Sigmoid colon (tissue), 7 donors: ENCODE measurements at places on chromosomes 1 and 21. TPM values are rescaled to one million over a fixed set of nuclear protein-coding genes. Genes with fewer than 3 reads are reported as not detected.

- no peak for DNase-seq
- peak overlapping the region; percentile 99 for H3K27ac ChIP-seq
- no peaks in the 10 kb centered on the region for H3K36me3 ChIP-seq
- no peaks in the 10 kb centered on the region for H3K4me1 ChIP-seq
- no peaks in the 10 kb centered on the region for H3K27me3 ChIP-seq
- H3K4me3 ChIP-seq: peak overlapping the region; percentile 86
Observed at GRCh38 chr1:174998569-174999215, 1.1 kb upstream of the CACYBP start.

GRCh38 chr21:17476006-17476405, 36.8 kb upstream of the CXADR start:
- H3K36me3 ChIP-seq: no peaks in the 10 kb centered on the region
- DNase-seq: no peak
- no peak overlapping the region for H3K4me3 ChIP-seq
- H3K4me1 ChIP-seq: no peaks in the 10 kb centered on the region
- H3K27ac ChIP-seq: no peak overlapping the region

DNA sequence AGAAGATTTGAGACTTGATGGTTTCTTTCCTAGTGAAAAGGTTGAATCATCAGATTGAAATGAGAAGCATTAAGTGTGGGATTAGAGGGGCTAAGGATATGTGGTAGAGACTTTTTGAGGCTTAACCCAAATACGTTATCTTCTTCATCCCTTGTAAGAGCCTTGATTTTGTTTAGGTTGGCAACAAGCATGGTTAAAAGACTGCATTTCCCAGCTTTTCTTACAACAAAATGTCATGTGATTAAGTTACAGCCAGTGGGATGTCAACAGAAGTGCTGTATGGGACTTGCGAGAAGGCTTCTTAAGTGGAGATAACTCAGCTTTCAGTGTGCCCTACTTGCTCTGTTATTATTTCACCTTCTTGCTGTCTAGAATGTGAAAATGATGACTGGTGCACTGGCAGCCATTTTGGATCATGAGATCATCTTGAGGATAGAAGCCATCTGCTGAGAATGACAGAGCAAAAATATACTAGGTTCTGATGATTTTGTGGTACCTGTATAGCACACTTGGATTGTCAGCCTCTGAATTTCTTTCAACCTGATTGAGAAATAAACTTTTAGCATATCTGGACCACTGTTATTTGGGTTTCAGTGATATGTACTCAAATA, 41.3 kb upstream of the GNG12 start:
- no peak for DNase-seq
- no peak overlapping the region for H3K27ac ChIP-seq
- H3K36me3 ChIP-seq: no peaks in the 10 kb centered on the region
- no peak overlapping the region for H3K4me3 ChIP-seq
- H3K27me3 ChIP-seq: no peaks in the 10 kb centered on the region
- no peaks in the 10 kb centered on the region for H3K4me1 ChIP-seq

- no peak for DNase-seq
- H3K27ac ChIP-seq: no peak overlapping the region
Observed at GRCh38 chr1:184101141-184101540, 49.6 kb downstream of the TSEN15 start.

BTBD19 gene
- polyA plus RNA-seq: 0.60 TPM

DAB1 gene
- polyA plus RNA-seq: 0.12 TPM

- H3K27me3 ChIP-seq: no peaks in the 10 kb centered on the region
- no peak overlapping the region for H3K4me3 ChIP-seq
- H3K4me1 ChIP-seq: no peaks in the 10 kb centered on the region
- no peaks in the 10 kb centered on the region for H3K36me3 ChIP-seq
- DNase-seq: no peak
Observed at GRCh38 chr21:31470896-31471694, 127.0 kb upstream of the TIAM1 start.

ABCA4 gene
- polyA plus RNA-seq: not detected

DNA sequence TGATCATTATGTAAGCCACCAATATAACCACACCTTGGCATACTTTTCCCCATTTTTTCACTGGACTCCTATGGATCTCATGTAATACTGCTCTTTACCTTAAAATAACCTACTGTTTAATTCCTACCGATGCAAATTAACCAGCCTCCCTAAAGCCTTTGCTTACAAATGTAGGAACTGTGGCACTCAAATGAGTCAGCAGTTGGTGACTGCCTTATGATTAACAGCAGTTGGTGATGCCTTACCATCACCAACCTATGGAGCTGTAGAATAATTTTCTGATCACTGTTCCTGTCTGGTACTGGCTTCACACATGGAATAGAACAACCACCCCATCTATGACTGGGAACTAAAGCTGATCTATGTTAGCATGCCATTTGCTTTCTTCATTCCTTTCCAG, 7.8 kb upstream of the NUDT17 start:
- H3K27ac ChIP-seq: no peak overlapping the region
- H3K27me3 ChIP-seq: no peaks in the 10 kb centered on the region
- no peak for DNase-seq
- no peaks in the 10 kb centered on the region for H3K4me1 ChIP-seq

DNA sequence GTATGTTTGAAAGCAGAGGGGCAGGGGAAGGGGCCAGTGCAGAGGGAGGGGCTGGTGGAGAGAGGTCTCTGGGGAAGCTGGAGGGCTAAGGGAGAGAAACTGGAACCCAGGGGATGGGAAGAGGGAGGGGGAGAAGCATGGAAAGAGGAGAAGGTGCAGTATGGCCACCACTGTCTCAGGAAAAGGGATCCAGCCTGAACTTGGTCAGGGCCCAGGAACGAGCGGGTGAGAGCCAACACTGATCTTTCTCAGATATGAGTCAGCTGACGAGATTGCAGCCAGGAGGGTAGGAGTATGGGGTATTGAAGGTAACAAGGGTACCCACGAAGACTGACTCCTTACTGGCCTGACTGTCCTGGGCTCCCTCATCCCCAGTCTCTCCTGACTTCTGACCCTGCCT, 18.0 kb downstream of the TIE1 start:
- H3K4me1 ChIP-seq: no peaks in the 10 kb centered on the region
- H3K27ac ChIP-seq: no peak overlapping the region
- H3K36me3 ChIP-seq: no peaks in the 10 kb centered on the region
- no peaks in the 10 kb centered on the region for H3K27me3 ChIP-seq
